CD4-positive, alpha-beta T cell (primary cell): ENCODE measurements at places on chromosomes 12 and 14.

- no peak for DNase-seq
These were observed 24.0 kb downstream of the MAP1LC3B2 start for GRCh38 chr12:116583129-116583694.

DNA sequence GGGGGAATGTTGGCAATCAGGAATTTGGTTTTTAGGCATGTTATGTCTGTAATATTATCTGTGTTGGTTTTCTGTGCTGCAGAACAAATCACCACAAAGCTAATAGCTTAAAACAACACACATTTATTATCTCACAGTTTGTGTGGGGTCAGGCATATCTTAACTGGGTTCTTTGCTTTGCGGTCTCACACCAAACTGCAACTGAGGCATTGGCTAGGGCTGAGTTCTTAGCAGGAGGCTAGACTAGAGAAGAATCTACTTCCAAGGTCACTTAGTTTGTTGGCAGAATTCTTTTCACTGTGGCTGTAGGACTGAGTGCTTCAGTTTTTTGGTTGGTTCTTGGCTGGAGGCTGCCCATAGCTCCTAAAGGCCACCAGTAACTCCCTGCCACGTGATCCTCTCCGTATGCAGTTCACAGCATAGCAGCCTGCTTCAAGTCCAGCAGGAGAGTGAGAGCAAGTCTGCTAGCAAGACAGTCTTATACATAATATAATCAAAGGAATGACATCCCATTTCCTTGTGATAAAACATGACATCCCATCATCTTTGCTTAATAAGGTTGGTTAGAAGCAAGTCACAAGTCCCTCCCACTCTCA is 21.6 kb downstream of the ATF1 start:
- DNase-seq = no peak

DNA sequence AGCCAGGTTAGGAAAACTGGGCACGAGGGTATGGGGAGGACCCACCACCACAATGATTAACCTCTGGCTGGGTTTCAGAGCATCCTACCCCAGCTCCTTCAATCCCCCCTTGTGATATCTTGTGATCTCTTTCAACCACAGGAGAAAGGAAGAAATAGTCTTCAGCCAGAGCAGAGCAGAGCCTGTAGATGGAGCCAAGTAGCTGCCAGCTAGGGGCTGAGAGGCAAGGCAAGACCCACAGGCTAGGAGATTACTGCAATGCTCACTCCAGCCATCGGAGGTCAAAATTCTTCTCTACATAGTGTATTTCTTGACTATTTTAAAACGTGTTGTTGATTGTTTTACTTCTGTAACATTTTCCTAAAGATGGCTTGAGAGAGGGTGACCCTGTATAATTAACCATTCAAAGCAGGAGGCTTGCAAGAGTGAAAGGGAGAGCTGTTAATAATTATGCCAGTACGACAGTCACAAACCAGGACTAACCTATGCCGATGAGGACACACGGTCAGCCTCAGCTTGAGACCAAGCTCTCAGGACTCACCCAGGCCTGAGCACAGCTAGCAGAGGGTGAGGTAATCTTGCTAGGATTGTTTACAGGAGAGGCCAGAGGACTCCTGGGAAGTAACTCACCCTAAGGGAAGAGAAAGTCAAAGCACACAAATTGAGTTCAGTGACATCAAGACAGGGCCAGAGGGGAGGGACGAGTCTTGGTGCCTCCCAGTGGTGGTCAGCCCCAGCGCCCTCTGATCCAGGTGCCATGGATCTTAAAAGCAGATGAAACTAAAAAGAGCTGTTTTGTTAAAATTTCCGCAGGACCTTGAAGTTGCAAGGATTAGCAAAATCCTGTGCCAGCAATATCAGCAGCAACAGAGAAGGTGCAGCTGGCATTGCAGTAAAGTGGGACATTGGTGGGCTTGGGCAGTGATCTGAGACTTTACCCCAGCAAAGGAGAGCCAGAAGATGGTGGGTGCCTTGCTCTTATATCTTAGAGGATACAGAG is 29.8 kb upstream of the CDKN3 start:
- peak; percentile 19 for DNase-seq

DNA sequence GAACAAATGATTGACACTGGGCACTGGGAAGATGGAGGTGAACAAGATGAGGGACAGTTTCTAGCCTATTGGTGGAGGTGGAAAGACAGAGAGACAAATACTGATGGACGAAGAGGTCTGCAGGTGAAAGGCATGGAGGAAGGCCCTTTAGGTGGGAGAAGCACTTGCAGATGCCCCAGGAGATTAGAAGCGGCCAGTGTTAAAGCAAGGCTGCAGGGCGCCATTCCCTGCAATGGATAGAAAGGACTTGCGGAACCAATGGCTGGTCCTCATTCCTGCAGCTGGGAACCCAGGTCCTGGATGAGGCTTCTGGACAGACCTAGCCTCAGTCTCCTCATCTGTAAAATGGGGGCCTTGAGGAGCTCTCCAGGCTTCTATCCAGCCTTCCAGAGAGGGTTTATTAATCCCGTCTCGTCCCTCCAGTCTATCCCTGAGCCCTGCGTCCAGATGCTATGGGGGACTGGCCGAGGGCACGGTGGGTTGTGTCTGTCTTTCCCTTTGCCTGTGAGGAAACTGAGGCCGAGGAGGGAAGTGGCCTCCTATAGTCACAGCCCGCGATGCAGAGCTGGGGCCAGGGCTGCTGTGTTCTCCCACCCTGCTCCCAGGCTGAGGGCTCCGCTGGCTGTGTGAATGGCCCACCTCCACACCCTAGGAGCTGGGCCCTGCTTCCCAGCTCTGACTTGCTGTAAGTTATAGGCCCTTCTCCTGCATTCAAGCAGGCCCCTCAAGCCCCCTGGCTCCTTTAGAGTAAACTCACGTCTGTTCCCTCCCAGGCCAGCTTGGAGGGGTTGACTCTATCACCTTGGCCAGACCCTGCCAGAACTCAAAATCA is 33.0 kb downstream of the CYP46A1 start:
- no peak for DNase-seq

DNA sequence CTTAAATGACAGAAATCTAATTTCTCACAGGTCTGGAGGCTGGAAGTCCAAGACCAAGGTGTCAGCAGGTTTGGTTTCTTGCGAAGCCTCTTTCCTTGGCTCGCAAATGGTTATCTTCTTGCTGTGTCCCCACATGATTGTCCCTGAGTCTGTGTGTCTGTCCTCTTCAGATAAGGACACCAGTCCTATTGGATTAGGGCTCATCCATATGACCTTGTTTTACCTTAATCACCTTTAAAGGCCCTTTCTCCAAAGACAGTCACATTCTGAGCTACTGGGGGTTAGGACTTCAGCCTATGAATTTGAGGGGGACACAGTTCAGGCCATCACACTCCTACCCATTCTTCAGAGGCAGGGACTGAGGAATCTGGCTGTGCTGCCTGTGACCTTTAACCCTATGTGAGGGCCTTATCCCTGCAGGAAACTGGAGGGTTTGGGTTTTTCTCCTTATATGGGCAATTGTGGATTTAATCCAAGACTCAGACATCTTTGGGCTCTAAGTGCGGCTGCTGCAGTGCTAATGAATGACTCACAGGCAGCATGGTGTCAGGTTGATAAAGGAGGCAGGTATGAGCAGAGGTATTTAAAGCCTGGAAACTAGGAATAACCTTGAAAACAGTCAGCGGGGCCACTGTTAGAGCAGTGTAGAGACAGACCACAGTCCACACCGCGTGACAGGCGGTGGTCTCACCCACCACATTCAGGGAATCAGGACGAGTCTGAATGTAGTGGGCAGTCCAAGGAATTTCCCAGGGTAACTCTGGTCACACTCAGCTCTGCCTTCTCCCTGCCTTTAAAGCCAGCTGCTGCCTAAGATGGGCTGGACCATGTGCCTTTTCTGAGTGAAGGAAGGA is 10.2 kb downstream of the TPCN1 start:
- DNase-seq = no peak

GRCh38 chr12:115918763-115919162 is 358.7 kb downstream of the MED13L start:
- no peak for DNase-seq

- DNase-seq = no peak
These were observed 12.7 kb upstream of the SVOP start for GRCh38 chr12:109033239-109034196.

DNA sequence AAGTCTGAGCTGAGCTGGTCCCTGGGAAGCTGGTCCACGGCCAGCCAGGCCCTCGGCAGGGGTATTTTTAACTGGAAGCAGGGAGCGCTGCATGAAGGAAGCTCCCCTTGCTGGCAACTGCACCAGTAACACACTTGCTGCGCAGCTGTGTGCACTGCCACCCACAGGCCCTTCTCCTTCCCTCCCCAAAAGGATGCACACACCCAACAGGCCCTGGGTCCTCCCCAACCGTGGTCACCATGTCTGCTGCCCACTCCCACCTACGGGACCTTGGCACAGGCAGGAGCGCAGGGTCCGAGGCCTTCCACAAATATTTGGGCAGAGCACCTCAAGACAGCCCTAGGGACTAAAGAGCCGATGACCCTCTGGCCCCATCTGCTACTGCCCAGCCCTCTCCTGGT is 157.0 kb upstream of the PRMT8 start:
- no peak for DNase-seq

GRCh38 chr12:125065919-125066570 is 810 bp downstream of the AACS start:
- no peak for DNase-seq

GRCh38 chr14:95218006-95218405 is 60.7 kb upstream of the DICER1 start:
- no peak for DNase-seq

DNA sequence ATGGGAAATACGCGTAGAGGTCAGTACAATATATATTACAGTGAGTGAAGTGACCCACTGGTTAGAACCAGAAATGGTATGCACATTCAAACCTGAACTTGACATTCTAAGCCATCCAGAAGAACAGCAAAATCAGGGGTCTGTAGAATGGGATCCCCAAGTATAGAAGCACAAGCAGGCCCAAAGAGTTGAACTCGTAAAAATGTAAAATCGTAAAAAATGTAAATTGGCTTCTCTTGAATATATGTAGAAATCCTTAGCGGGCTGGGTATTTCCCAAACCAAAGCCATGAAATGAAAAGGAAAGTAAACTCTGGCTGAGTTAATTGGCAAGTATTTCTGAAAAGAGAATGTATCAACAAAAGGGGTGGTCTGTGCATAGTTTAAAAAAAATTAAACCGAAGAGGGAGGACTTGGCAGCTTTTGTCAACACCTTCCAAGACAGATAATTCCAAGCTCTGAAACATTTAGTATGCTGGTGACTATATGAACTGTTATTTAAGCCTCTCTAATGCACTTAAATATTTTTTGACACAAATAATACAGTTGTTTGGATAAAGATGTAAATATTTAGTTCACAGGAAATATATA is 1505.6 kb upstream of the FLRT2 start:
- no peak for DNase-seq

GRCh38 chr12:12784116-12784515 is 1.3 kb upstream of the APOLD1 start:
- no peak for DNase-seq

DNA sequence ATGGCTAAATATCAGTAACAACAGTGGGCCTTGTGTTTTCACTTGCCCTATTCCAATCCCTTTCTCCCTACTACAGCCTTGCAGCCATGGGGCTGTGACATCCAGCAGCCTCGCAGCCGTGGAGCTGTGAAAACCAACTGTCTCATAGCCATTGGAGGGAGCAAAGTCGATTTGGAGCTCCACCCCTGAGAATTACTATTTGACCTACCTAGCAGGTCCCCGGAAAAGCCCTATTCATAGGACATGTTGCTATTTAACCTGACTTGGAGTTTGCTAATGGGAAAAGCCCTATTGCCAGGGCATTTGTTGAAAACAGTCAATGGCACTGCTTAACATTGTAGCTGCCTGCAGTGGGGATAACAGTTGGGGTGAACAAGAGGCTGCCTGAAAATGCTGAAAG is 33.3 kb downstream of the ERG28 start:
- no peak for DNase-seq

GRCh38 chr14:90733139-90733808 is 83.0 kb downstream of the TTC7B start:
- DNase-seq = no peak

GRCh38 chr12:58029260-58029659 is 87.9 kb downstream of the ATP23 start:
- DNase-seq = no peak

DNA sequence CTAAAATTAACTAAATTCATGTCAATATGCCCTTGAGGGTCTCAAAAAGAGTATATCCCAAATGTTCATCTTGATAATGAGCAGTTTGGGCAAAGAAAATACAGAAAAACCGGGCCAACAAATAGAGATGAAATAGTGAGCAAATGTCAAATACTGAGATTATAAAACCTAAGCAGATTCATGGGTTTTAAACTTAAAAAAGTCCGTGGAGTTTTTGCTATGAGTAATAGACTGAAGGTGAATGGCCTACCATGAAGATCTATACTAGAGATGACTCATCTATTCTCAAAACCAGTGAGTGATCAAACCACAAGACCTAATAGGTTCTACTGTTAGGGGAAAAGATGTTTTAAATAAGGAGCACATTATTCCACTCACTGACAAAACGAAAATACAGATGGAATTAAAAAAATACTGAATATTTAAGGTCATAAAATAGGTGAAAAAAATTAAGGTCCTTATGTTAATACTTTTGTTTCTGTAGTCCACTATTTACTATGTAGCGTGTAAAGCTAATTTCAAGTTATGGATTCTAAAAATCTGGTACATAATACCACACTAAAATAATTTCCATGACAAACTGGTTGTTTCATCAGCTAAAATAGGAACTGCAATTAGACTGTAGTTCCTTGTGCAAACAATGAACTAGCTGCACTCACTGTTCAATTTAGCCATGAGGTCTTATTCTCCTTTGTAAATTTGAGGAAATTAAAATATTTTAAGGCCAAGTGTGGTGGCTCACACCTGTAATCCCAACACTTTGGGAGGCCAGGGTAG is 5.0 kb downstream of the HNRNPC start:
- peak; percentile 62 for DNase-seq

GRCh38 chr12:740921-741320 is 11.5 kb upstream of the WNK1 start:
- no peak for DNase-seq

DNA sequence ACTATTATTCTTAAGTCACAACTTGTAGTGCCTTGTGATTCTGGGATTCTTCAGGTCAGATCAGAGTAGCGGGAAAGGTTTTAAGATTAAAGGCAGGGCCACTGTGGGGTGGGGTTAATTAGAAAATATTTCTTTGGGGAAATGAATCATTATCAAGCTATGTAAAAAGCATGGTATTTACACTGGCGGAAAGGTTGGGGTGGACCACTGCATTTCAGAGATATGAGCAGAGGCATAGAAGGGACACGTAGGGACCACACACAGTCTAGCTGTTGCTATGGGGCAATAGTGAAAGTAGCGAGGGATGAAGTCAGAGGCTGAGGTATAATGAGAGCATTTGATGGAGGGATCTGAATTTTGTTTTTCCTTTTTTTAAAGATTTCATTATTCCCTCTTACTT is 31.7 kb upstream of the KCNH3 start:
- DNase-seq = no peak

DNA sequence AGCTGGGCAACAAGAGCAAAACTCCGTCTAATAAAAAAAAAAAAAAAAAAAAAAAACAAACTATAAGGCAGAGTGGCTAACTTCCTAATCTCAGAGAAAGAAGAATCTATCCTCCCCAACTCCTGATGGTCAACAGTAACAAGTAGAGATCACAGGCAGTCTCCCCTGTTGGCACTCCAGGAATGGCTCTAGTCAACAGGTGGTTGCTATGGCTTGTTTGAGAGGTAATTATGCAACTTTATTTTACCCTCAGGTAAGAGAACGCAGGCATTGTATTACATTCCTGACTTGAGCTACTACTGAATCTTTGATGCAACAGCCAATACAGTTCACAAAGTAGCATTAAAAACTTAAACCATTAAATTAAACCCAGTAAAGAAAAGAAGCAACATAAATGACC is 180.3 kb downstream of the DICER1 start:
- no peak for DNase-seq
